ENCODE measurements at places on chromosomes 1 and 21.
A peak's percentile ranks its signal among the peaks of the same experiment; 100 is the strongest.

GRCh38 chr1:4110888-4111287 lies 210.8 kb upstream of the C1orf174 start:
- no peak for DNase-seq

GRCh38 chr1:58000116-58000515 lies 546.4 kb downstream of the OMA1 start:
- DNase-seq, result no peak

GRCh38 chr21:38930066-38930465 lies 124.3 kb downstream of the ETS2 start:
- no peak for DNase-seq

DNA sequence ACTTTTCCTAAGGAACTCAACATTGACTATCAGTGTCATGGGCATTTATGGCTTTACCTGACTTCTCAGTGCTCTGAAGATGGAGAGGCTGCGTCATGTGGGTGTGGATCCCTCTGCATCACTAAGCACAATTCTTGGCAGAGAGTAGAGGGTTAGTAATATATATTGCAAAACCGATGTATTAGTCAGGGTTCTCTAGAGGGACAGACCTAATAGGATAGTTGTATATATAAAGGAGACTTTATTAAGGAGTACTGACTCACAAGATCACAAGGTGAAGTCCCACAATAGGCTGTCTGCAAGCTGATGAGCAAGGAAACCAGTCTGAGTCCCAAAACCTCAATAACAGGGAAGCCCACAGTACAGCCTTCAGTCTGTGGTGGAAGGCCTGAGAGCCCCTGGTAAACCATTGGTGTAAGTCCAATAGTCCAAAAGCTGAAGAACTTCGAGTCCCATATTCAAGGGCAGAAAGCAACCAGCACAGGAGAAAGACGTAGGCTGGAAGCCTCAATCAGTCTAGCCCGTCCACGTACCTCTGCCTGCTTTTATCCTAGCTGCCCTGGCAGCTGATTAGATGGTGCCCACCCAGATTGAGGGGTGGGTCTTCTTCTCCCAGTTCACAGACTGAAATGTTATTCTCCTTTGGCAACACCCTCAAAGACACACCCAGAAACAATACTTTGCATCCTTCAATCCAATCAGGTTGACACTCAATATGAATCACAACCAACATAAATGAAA lies 159.7 kb upstream of the NRIP1 start:
- no peak for DNase-seq

GRCh38 chr1:153344718-153345025 lies 4.0 kb downstream of the PGLYRP4 start:
- DNase-seq, result no peak

DNA sequence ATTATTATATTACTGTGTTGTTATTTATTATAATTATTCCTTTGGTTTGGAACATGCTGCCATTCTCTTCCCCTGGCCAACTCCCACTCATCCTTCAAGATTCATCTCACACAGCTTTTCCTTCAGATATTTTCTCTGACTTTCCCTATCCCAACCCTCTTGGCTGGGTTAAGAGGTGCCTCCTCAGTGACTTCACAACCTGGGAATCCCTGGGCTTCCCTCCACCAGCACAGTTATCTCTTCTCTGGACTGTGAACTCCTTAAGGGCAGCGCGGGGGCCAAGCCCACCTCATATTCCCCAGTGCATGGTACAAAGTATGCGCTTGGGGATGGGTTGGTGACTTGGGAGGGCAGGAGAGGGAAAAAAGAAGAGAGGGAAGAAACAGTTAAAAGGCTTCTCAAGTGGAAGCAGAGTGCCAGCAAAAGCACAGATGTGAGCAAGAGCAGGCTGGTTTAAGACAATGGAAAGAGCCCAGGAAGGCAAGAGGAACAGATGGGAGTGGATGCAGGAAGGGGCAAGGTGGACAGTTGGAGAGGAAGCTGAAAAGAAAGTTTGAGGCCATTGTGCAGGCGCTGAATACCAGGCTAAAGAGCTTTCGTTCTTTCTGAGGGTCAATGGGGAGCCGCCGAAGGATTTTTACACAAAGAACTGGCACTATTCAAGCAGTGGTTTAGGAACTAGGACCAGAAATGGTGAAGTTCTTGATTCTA lies 132.3 kb downstream of the BEND5 start:
- DNase-seq, result no peak

GRCh38 chr1:21511579-21512522 lies 2.6 kb downstream of the ALPL start:
- DNase-seq, result no peak

GRCh38 chr1:205748403-205749233 lies 1.4 kb downstream of the NUCKS1 start:
- no peak for DNase-seq

- DNase-seq, result no peak
Measured at GRCh38 chr1:241742084-241742483, 90.0 kb downstream of the WDR64 start.

- no peak for DNase-seq
Measured at GRCh38 chr21:35648512-35648911, 411.8 kb downstream of the SETD4 start.

DNA sequence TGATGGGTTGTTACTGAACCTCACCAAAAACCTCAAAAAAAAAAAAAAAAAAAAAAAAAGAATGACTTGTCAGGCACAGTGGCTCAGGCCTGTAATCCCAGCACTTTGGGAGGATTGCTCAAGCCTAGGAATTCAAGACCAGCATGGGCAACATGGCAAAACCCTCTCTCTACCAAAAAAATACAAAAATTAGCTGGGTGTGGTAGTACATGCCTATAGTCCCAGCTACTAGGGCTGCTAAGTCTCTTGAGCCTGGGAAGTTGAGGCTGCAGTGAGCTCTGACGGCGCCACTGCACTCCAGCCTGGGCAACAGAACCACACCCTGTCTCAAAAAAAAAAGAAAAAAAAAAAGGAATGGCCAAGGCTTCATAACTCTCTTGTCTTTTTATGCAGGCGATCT lies 11.1 kb downstream of the CHAF1B start:
- DNase-seq, result no peak

DNA sequence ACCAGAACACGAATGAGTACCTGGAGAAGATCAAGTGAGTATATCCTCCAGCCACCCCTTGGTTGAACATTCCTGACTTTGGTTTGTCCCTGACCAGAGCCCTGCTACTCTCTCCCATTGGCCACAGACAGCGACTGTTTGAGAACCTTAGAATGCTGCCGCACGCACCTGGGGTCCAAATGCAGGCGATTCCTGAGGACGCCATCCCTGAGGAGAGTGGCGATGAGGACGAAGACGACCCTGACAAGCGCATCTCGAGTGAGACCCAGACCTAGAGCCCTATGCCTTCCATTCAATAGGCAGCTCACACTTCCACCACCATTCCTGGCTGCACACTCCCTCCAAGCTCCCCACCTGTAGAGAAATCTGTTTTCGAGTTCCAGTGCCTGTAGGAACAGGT lies 4.5 kb downstream of the MARCKSL1 start:
- DNase-seq, result no peak

DNA sequence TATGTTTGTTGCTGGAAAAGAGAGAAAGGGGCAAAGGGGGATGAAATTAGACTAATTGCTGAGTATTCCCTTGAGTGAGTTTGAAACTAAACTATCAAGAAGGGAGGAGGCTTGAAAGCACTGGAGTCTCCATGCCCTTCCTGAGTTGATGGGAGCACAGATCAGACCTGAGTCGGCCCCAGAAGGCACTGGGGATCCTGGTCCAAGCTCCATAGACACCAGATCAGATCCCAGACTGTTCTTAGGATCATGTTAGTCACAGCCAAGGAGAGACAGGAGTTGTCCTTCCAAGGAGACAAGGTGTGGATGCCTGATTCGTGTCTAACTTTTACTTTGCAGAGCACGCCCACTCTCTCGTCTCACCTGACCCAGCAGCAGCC lies 152.3 kb downstream of the NR5A2 start:
- no peak for DNase-seq

GRCh38 chr1:8061673-8062386 lies 35.7 kb upstream of the ERRFI1 start:
- DNase-seq, result no peak

DNA sequence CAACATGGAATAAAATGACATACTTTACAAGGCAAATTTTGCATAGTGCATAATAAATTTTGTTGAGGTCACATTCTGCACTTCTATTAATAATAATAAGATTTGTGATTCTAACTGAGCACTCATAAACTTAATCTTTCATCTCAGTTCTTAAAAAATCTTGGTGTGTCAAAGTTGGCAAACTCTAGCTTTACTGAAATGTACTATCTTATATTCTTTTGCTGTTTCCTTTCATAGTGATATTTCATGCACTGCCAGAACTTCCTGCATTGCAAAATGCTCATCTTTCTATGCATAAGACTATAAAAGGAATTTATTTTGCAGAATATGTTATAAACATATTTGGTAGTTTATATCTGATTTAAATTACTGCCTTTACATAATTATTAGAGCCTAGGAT lies 797.6 kb downstream of the ADGRL2 start:
- no peak for DNase-seq

DNA sequence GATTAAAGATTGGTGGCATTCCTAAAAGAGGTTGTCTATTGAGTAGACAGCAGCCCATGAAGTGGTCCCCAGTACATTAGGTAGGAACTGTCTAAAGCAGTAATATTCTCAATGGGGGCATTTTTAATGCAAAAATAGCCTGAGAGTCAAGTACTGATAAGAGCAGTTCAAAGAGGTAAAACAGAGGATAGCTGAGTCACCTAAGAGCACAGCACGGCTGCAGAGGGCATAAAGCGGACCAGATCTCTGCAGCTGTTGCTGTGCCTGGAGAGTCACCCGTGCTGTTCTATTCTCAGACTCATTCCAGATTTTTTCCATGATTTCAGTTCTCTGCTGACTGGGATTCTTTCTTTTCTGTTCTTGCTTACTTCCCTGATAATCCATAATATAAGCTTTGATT lies 313.2 kb downstream of the OLFM3 start:
- DNase-seq, result no peak

GRCh38 chr1:23354245-23354644 lies 10.2 kb upstream of the HNRNPR start:
- DNase-seq, result no peak

DNA sequence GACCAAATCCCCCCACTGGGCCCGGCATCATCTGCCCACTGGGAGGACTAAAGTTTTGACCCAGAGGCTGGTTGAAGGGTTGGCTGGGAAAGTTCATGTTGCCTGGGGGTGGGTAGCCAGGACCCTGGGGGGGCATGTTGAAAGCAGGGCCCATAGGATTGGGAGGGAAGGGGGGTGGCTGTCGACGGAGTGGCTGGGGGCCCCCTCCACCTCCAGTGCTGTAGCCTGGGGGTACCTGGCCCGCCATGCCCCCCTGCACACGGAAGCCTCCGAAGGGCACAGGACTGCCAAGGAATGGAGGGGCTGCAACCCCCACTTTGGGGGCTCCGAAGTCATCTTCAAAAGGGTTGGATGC lies 2.2 kb downstream of the PYGO2 start:
- DNase-seq, result no peak

GRCh38 chr1:115324649-115325420 lies 13.2 kb downstream of the NGF start:
- DNase-seq, result no peak

GRCh38 chr1:76840278-76840677 lies 27.0 kb upstream of the ST6GALNAC5 start:
- DNase-seq, result no peak

GRCh38 chr1:171664976-171665375 lies 12.5 kb upstream of the MYOC start:
- no peak for DNase-seq

- no peak for DNase-seq
Measured at GRCh38 chr21:19268686-19269085, 865.1 kb upstream of the TMPRSS15 start.

- no peak for DNase-seq
Measured at GRCh38 chr1:45177452-45177851, 29.0 kb downstream of the ZSWIM5 start.

- DNase-seq, result no peak
Measured at GRCh38 chr1:26293911-26294463, 12.4 kb downstream of the UBXN11 start.

DNA sequence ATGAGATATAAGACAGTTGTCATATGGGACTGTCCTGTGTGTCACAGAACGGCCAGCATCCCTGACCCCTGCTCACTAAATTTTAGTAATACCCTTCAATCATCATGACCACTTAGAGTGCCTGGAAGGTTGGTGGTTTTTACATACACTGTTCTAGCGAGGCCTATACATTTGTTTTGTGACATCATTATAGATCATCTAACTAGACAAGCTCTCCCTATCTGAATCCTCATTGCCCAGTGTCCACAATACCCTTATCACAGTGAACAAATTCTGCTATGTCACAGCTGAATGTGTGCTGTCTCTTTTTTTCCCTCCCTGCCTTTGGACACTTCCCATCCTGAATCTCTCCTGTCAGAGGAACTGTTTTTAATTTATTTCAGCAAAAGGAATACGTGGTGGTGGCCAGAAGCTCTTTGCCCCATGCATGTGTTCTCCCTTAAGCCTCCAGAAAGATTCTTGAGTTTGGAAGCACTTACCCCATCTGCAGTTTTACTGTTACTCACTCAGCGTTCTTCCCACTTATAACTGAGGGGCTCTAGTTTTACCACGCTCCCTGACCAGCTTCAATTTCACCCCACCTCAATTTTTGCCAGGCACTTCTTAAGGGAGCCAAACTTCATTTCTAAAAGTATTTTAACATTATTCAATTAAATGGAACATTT lies 70.3 kb downstream of the OLFML2B start:
- no peak for DNase-seq

GRCh38 chr1:50110151-50110550 lies 1.4 kb downstream of the ELAVL4 start:
- DNase-seq, result no peak

GRCh38 chr1:24805534-24806301 lies 60.5 kb downstream of the CLIC4 start:
- no peak for DNase-seq

- DNase-seq, result no peak
Measured at GRCh38 chr1:201476670-201477344, 7.8 kb upstream of the PHLDA3 start.

- no peak for DNase-seq
Measured at GRCh38 chr1:100443811-100444571, 91.7 kb downstream of the CDC14A start.

GRCh38 chr21:34595457-34595856 lies 19.5 kb downstream of the RCAN1 start:
- no peak for DNase-seq

GRCh38 chr1:43450251-43450941 lies 3.3 kb downstream of the HYI start:
- DNase-seq, result no peak

DNA sequence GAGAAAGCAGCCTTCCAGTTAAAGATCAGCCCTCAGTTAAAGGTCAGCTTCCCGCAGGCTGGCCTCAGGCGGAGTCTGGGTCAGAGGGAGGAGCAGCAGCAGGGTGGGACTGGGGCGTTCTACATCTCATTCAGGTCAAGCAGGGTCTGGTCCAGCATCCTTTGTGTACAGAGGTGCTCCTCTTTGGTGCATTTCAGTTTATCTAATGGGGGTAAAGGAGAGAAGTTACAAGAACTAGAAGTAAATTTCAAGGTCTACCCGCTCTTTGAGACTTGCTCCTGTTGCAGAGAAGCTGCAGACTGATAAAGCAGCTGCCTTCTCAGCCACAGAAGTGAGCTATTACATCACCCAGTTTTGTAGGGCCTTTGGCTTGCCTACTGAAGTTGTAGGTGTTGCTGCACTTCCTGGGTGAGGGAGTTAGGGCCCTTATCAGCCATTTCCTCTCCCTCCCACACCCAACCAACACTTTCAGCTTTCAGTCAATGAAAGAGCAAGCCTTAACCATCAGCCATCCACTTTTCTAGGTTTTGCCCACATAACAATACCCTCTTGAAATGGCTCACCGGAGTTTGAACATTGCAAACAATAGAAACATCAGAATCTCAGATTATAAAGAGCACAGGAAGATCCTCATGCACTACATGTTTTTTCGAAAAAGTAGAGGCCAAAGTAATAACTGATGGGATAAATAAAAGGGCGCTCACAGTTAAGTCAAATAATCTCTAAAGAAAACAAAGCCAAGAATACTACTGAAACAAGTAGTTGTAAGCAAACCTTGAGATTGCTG lies 2.8 kb upstream of the NUP210L start:
- DNase-seq, result peak; percentile 18

All from neural crest cell (in vitro differentiated cells).